Activated CD4-positive, alpha-beta T cell treated with anti-CD3 and anti-CD28 coated beads for 36 hours (primary cell): ENCODE measurements at places on chromosomes 4 and X. TPM values are rescaled to one million over a fixed set of nuclear protein-coding genes. Genes with fewer than 3 reads are reported as not detected.

DNA sequence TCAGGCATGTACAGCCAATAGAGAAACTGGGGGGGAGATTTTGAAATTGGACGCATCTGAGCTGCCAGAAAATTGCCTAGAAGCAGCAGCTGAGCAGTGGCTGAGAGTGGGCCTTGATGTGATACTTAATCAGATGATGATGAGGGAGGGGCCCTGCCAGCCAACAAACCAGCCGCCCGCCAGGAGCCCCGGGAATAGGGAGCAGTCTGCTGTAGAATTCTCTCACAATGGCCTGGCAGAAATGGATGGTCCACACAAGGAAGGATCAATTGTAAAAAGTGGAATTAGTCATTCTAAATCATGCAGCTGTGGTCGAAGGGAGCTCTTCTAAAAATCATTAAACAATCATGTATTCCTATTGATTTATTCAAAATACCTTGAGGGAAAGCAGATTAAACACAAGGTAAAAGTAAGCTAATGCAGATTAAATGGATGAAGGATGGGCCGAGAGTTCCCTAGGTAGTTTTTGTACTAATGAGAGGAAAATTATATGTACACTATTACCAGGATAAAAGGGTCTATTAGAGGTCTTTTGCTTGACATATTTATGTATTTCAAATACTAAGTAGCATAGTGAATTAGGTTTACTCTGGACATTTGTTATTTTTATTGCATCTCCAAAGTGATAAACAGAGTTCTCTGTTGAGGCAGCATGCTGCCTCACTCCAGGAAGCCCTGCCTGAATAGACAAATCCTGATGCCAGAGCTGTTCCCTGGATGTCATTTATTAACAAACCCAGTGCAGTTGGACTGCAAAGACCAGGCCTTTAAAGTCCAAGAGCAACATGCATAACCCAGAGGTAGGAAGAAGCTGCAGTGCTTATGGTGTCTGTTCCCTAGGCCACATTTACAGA is 91.3 kb downstream of the NKX6-1 start:
- DNase-seq = no peak

Gene CPLX1
- 0.28 TPM for total RNA-seq

GRCh38 chrX:49183701-49184281 is 2.4 kb downstream of the PRICKLE3 start:
- DNase-seq = peak; percentile 30

DNA sequence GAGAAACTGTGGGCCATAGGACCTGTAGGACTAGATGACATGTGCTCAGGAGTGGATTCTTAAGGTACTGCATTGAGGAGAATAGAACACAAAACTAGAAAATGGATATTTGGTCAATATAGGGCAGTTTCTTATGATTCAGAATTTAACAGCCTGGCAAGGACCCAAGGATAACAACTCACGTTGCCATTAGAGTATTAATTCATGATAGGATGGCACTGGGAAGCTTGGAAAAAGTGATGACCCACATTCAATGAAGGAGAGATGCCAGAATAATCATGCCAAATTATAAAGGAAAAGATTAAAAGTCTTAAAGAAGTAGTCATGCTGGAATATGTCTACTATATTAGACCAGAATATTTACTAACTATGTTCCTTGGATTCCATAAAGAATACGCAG is 594.5 kb downstream of the ANKRD50 start:
- DNase-seq = no peak

- DNase-seq = no peak
Observed at GRCh38 chr4:133594390-133595207, 445.5 kb downstream of the PCDH10 start.

- DNase-seq = no peak
Observed at GRCh38 chr4:136012220-136012619, 1520.1 kb downstream of the PCDH18 start.

- DNase-seq = no peak
Observed at GRCh38 chrX:38312436-38312835, 14.9 kb downstream of the RPGR start.

Gene GPR82
- total RNA-seq = 0.05 TPM

DNA sequence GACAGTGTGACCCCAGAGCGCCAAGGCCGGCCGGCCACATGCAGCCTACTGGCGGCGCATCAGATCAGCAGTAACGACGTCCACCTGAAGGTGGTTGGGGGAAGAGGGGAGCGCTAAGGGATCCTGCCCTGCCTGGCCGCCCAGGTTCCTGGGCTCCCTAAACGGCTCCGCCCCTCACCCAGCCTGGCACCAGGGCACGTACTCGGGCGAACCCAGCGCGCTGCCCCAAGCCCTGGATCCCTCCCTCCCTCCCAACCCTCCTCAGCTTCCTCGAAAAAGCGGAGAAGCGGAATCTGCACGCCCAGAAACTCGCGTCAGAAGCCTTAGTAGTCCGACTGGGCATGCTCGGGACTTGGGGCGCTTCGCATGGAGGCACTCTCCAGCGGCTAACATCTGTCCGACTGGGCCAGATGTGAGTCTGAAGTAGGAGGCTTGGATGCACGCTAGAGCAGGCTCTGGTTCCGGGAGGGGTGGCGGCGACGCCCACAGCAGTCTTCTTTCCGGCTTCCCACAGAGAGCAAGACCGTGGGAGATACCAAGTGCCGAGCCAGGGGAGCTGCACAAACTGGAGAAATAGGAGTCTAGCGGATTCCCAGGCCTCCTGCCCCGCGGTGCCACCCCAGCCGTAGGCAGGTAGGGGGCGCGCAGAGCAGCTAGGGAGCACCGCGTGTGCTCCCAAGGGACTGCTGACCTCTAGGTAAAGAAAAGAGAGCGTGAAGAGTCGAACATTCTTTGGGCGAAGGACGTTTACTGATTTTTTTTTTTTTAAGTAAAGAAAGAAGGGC is 114.3 kb upstream of the TEX13C start:
- peak; percentile 50 for DNase-seq

DNA sequence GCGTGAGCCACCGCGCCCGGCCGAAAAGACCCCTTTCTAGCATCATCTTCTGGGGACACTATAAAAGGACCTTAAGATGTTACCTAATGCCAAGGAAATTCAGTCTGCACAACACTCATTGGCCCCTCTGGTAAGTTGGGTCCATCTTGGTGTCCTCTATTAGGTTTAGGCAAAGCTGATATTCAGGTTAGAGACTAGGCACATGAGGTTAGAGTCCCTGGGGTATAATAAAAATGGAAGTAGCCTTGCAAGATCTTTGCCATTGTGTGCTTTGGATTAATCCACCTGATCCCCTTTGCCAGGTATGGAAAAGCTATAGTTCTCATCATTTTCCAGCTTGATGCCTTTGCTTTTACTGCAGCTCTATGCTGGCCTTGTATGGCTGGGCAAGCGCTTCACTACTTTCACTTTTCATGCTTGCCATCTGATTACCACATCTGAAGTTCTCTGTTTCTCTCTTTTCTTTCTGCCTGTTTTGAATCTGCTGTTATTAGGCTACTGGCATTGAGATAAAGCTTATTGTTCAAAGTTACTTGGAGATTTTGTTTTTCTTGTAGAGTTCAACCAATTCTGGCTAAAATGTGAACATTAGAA is 5.4 kb upstream of the ADH4 start:
- no peak for DNase-seq

GRCh38 chrX:142998447-142999198 is 27.1 kb upstream of the SPANXN4 start:
- DNase-seq = no peak

DNA sequence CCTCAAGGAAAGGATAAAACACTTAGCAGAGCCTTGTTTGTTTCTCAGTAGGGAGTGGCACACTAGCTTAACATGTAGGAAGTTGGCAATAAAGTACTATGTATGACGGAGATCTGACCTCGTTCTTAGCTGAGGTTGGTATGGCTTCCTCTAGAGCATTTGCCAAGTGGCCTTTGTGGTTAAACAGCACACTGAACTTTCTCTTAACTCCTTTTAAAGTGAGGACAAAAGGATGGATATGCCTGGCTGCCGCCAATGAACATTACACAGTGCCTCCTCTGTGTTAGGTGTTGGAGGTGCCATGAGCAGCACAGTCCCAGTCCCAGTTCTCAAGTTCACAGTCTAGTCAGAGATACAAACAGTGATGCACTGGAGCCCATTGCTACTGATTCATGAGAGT is 54.4 kb downstream of the VGLL1 start:
- DNase-seq = peak; percentile 38

DNA sequence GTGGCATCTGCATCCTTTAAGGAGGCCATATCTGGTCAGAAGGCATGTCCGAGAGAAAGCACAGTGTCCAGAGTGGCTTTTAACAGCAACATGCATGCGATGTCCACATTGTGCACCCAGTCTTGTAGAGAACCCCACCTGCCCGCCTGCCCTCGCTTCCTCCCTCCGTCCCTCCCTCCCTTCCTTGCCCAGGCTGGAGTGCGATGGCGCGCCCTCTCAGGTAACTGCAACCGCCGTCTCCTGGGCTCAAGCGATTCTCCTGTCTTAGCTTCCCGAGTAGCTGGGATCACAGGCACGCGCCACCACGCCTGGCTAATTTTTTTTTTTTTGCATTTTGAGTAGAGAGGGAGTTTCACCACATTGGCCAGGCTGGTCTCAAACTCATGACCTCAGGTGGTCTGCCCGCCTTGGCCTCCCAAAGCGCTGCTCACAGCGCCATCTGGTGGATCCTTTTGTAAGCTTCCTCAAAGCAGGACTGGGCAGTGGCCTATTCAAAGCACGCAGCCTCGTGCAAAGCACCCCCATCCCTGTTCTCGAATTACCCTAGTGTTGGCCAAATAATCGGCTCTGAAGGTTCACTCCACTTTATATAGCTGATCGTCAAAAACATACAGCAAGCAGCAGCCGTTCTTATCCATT is 15.0 kb downstream of the BRCC3 start:
- DNase-seq = peak; percentile 63

GRCh38 chr4:94765174-94765573 is 7.4 kb downstream of the BMPR1B start:
- no peak for DNase-seq

Gene INPP4B
- total RNA-seq = 66.6 TPM

GRCh38 chr4:83932750-83933391 is 397.0 kb downstream of the GPAT3 start:
- no peak for DNase-seq

DNA sequence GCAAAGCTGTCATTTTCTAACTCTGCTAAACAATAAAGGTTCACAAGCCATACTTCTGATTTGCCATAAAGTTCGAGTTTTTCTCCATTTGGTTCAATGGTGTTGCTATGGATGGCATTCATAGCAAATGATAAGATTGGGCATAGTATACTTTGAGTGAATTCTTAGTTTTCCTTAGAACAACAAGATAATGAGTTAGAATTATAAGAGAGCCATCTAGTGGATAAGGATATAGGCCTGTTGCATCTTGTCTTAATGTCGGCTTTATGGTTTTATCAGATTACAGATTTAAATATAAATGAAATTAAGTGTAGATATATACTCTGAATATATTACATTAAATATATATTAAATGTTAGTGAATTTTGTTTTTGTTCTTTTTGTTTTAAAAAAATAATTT is 644.6 kb downstream of the IL1RAPL1 start:
- DNase-seq = no peak

DNA sequence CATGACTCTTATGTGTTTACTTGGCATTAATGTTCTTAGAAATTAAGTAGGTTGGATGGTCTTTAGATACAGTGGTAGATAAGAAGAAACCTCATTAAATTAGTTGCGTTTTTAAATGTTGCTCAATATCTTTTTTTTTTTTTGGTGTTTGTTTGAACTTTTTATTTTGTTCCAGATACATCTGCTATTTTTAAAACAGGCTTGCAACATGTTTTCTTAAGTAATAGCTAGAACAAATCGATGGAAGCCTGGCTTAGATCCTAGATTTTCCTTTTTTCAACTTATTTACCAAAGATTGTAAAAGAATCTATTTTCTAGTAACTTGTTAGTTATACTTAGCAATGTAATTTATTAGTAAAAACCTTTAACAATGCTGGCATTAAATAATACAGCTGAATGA is 9.3 kb downstream of the CNKSR2 start:
- no peak for DNase-seq
